Activated naive CD4-positive, alpha-beta T cell treated with anti-CD3 and anti-CD28 coated beads, Interleukin-2, amount 50 U/mL, for 16 hours (primary cell): ENCODE measurements at places on chromosomes 6 and 20.

- DNase-seq, result no peak
Observed at GRCh38 chr20:63602321-63602720, 24.6 kb downstream of the GMEB2 start.

DNA sequence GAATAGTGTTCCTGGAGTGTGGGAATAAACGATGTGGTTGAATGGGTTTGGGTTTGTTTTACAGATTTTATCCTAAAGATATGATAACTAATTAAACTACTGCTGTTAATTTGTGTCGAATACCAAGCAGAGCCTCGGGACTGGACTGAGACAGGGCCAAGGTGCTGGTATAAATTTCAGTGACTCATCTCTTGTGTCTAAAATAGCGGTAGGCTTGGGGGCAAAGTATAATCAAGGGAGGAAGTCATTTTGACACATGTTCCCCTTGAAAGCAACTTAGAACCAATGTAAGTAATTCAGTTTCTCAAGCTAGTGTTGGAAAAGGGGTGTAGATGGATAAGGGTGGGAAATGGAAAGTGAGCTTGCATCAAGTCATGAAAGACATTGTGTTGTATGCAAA is 108.4 kb downstream of the PLCB4 start:
- DNase-seq, result no peak

GRCh38 chr6:134517145-134517658 is 199.3 kb upstream of the SGK1 start:
- DNase-seq, result no peak

- DNase-seq, result no peak
Observed at GRCh38 chr6:159137676-159138075, 31.5 kb upstream of the FNDC1 start.

DNA sequence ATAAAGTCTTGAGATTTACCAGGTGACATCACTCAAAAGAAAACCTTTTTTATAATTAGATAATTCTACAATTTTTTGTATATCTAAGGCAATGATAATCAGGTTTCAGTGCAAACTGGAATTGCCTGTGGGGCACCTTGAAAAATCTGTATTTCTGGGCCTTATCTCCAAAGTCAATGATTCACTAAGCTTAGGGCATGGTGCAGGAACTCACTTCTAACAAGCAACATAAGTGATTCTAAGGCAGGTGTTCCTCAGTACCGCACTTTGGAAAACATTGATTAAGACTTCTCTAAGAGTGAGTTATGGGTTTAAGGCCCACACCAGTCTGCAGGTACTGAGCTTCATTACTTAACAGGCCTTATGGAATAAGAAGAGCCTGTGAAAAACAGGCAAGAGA is 115.3 kb downstream of the COL12A1 start:
- no peak for DNase-seq

GRCh38 chr20:35939264-35939663 is 15.0 kb downstream of the SCAND1 start:
- no peak for DNase-seq

DNA sequence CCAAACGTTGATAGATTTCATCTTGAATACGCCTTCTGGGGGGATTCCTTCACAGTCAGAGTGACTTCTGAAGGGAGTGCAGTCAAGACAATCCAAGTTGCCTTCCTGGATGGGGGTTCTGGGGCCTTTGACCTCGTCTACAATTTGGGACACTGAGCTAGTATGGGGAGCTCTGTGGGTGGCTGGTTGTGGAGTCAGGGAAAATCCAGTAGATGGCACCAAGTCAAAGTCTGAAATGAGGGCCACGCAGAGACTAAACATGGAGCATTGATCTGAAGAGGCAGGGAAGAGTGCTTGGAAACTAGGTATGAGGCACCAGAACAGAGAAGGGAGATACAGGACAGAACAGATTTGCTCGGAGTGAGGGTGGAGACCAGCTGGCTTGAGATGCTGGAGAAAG is 43.6 kb upstream of the CCN6 start:
- DNase-seq, result no peak

GRCh38 chr6:100426241-100426640 is 38.5 kb downstream of the SIM1 start:
- DNase-seq, result no peak

- DNase-seq, result no peak
Observed at GRCh38 chr6:50720623-50721022, 7.3 kb downstream of the TFAP2D start.

- DNase-seq, result no peak
Observed at GRCh38 chr6:159978291-159979135, 9.6 kb downstream of the IGF2R start.

GRCh38 chr6:20408851-20409250 is 7.2 kb downstream of the E2F3 start:
- no peak for DNase-seq

DNA sequence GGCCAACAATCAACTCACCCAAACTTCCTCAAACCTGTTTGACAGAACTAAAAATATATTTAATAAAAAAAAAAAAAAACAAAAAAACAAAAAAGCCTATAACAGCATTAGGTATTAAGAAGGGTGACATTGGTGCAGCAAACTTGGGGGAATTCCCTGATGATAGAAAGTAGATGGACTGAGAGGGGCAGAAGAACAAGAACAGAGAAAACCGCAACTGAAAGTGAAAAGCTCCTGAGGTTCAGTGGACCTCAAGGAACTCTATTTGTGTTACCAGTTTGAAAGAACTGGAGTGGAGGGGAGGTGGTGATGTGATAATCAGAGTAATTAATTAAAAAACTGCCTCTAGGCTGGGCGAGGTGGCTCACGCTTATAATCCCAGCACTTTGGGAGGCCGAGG is 53.8 kb downstream of the MACROD2 start:
- no peak for DNase-seq

- DNase-seq, result no peak
Observed at GRCh38 chr6:73800997-73801396, 105.0 kb downstream of the CD109 start.

DNA sequence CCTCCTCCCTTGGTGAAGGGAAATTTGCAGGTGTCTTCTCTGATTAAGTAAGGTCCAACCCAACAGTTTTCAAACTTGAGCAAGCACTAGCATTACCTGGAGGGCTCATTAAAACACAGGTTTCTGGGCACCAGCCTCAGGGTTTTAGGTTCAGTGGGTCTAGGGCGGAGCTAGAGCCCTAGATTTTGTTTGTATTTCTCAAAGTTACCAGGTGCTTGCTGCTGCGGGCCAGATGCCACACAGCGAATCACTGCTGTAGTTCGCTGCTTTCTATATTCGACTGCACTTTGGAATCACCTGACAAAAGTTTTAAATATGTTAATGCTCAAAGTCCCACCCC is 869 bp downstream of the COL21A1 start:
- no peak for DNase-seq

DNA sequence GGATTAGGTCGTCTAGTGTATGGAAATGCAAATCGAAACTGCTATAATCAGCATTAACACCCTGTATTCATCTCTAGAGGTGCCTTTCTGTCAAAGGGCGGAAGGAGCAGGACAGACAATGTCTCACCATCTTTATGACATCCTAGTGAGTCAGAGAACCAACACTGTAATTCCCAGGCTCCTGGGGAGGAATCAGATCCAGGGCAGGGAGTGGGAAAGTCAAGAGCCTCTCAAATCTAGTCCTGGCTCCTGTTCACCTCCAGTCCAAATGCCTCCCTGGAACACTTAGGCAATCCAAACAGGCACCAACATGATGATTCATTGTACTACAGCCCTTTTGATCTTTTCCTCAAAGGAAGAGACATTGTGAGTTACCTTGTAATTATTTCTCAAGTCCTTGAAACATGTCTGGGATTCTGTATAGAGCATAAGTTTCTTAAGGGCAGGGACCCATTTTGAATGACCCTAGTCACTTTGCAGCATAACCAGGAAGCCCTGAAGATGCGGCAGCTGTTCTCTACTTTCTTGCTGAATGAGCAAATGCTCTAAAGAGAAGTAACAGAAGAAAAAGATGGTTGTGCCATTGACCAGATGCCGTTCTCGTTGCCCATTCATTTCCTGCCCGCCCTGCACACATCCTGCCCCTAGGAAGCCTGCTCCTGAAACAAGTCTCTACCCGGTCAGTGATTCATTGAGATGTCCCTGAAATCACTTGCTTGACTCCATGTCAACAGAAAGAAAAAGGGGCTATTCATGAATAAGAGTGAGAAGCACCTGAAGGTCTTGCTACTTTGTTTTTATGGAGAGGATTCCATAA is 112.8 kb upstream of the JARID2 start:
- DNase-seq, result no peak

DNA sequence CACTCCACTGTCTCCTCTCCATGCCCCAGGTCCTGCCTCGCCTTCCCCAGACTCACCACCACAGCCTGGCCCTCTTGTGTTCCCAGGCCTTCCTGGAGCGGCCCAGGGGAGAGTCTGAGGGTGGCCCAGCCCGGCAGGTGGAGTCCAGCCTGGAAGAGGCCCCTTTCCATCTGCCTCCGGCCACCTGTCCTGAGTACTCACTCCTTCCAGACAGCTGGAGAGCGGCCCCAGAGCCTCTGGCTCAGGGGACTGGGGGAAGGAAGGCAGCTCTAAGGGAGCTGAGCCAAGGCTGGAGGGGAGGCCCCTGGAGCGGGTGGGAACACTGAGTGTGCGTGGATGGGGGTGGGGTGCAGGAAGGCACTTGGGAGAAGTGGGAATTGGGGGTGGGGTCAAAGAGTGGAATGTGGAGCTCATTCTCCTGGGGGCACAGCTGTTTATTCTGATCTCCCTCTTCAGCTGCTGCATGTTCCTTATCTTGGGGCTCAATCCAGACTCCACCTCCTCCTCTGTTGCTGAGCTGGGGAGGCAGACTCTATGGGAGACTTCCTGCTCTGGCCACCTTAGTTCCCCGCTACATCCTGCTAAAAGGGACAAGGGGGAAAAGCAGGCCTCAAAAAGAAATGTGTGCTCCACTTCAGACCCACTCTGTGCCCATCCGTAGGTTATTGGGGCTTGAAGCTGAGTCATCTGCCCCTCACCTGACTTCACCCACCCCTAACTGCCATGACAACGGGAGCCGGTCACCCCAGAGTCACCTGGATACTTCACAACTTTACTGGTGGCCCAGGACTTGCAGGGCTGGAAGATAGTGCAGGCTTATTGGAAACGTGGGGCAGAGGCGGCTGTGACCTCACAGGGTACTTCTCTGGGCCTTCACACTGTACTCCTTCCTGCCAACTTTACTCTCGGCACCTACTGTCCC is 19.5 kb upstream of the TAF8 start:
- peak; percentile 60 for DNase-seq

DNA sequence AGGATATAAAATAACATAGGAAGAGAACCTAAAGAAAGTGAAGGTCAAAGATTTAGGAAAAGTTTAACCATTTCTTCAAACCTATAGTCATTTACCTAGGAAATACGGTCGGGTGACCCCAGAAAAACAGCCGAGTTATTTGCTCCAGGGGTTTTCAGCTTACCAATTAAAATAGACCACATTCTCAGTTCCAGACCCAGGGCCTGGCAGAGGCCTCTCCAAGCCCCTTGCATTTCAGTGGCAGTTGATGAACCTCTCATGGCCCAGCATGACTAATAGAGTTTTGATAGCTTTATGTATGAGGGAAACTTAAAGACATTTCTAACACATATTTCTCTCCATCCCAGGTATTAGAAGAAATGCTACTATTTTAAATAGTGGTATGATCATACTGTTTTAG is 113.5 kb downstream of the OGFRL1 start:
- DNase-seq, result no peak

- DNase-seq, result no peak
Observed at GRCh38 chr20:41572010-41572572, 46.1 kb downstream of the CHD6 start.

DNA sequence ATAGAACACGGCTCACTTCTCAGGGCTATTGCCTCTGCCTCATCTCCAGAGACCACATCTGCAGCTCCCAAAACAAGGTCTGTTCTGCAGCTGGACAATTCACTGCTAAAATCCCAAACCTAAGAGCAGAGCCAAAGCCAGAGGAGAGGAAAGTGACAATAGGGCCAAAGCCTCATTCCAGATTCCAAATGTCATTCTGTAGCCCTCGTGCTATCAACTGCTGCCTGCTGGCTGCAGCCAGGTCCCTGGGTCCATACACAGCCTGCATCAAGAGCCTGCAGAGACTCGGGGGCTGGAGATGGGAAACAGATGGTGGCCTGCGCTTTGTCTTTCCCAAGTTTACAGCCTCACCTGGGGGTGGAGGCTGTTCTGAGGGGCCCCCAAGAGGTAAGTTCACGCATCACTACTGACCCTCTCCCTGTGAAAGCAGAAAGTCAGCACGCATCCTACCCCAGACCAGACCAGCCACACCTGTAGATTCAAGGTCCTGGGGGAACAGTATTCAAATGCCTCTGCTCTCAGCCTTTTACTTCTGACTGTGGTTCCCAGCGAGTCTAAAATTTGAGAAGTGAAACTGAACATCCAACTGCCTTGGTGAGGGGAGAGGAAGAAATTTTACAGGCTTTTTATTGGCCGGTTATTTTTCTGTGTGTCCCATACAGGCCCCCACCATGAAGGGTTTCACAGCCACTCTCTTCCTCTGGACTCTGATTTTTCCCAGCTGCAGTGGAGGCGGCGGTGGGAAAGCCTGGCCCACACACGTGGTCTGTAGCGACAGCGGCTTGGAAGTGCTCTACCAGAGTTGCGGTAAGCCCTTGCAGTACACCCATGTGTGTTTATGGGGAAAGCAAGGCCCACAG is at the start of gene LY86:
TSS of gene LY86 (plus strand) at position 657 of the 860 bp plus-strand sequence. CDS start at position 672, 15 bp downstream.
- no peak for DNase-seq

GRCh38 chr6:142380626-142381025 is 78.8 kb downstream of the ADGRG6 start:
- no peak for DNase-seq

DNA sequence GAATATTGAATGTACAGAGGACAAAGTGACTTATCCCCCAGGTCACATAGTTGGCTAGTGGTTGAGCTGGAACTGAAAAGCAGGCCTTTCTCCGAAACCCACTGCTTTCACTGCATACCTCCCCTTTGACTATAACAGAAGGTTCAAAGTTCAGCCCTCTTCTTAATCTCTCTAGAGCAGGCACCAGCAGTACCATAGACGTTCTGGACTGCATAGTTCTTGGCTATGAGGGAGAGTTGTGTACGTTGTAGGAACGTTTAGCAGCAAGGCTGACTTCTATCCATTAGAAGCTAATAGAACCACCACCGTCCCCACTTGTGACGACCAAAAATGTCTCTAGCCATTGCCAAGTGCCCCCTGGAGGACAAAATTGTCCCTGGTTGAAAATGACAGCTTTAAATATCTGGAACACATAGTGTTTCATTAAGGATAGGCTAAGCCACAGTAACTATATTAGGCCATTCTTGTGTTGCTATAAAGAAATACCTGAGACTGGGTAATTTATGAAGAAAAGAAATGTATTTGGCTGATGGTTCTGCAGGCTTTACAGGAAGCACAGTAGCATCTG is 123.8 kb upstream of the MTHFD1L start:
- no peak for DNase-seq

- peak; percentile 37 for DNase-seq
Observed at GRCh38 chr6:3228046-3228671, 706 bp upstream of the TUBB2B start.
